Naive thymus-derived CD4-positive, alpha-beta T cell (primary cell): ENCODE measurements at places on chromosomes 3 and 15. TPM values are rescaled to one million over a fixed set of nuclear protein-coding genes. Genes with fewer than 3 reads are reported as not detected.

Gene CCDC39
- total RNA-seq, result not detected

GRCh38 chr3:64708456-64708855, 20.7 kb upstream of the ADAMTS9 start:
- no peaks in the 10 kb centered on the region for H3K36me3 ChIP-seq
- no peaks in the 10 kb centered on the region for H3K4me1 ChIP-seq
- no peaks in the 10 kb centered on the region for H3K27me3 ChIP-seq
- no peak for DNase-seq
- H3K27ac ChIP-seq, result no peak overlapping the region

DNA sequence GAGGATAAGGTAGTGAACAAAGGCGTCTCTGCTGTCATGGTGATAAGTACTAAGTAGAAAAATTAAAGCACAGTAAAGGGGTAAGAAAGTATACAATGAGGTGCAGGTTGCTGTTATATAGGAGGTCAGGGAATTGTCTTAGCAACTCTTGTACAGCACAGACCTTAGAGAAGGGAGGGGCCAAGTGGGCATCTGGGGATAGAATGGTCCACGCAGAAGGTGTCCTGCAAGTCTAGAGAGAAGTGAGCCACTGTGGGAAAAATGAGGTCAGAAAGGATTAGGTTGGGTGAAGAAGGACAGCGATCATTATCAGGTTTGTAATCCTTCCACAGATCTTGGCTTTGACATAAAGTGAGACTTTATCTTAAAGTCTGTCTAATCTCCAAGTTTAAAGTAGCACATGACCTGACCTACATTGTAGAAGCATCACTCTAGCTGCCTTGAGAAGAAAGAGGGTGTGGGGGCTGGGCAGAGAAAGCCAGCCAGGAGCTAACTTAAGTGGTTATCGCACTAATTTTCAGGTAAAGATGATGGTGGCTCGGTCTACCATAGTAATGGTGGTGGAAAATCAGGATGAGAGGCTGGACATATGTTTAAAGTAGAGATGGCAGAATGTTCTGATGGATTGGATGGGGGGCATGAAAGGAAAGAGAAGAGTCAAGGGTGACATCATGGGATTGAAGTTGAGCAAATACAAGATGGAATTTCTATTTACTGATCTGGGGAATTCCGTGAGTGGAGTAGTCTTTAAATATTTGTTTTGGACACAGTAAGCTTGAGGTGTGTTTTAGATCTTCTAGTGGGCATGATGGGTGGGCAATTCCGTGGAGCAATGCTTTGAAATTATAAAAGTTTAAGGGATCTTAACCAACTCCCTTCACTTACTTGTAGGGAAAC, 919.2 kb downstream of the ROBO1 start:
- no peak overlapping the region for H3K27ac ChIP-seq
- no peaks in the 10 kb centered on the region for H3K27me3 ChIP-seq
- H3K36me3 ChIP-seq, result no peaks in the 10 kb centered on the region
- DNase-seq, result no peak

DNA sequence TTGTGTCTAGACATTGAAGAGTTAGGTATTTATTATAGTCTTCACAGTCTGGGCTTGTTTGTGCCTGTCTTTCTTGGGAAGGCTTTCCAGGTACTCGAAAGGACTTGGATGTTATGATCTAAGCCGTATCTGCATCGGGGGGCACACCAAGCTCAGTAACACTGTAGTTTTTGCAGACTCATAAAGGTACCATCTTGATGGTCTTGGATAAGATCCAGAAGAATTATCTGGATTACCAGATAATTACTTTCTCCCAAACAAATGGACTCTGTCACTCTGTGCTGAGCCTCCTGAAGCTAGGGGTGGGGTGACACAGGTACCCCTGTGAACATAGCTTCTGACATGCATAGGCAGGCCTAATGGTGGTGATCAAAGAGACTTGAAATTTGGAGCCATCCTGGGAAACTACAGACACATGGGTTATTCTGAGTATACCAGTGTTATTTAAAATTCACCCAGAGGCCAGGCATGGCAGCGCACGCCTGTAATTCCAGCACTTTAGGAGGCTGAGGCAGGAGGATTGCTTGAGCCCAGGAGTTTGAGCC, 238.6 kb upstream of the TPM1 start:
- no peak for DNase-seq
- H3K4me3 ChIP-seq, result no peak overlapping the region
- no peaks in the 10 kb centered on the region for H3K36me3 ChIP-seq
- H3K4me1 ChIP-seq, result no peaks in the 10 kb centered on the region
- no peak overlapping the region for H3K27ac ChIP-seq
- H3K27me3 ChIP-seq, result peaks cover 3% of the 10 kb centered on the region

DNA sequence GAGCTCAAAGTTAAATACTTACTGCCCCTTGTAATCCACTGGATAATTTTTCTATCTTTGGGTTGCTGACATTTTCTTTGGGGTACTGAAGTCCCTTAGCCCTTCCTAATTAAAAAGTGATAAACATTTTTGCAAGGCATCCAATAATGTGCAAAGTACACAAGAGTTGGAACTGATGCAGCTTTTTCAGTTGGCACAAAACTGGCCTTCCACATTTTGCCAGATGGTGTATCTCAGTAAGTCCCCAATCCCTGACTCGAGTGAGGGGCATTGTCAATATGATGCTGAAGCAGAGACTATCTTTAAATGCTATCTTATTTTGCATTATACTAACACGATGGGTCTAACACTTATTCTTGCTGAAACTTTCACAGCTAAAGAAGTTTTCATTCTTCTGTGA, 27.8 kb downstream of the FHIT start:
- H3K4me3 ChIP-seq, result no peak overlapping the region
- no peak for DNase-seq
- H3K36me3 ChIP-seq, result no peaks in the 10 kb centered on the region

Gene STRA6
- not detected for total RNA-seq

GRCh38 chr15:60804986-60805949, 326.3 kb upstream of the ICE2 start:
- no peak overlapping the region for H3K4me3 ChIP-seq
- no peaks in the 10 kb centered on the region for H3K36me3 ChIP-seq
- H3K27ac ChIP-seq, result no peak overlapping the region
- H3K4me1 ChIP-seq, result peaks cover 34% of the 10 kb centered on the region

GRCh38 chr3:166444336-166444735, 607.1 kb upstream of the BCHE start:
- H3K27me3 ChIP-seq, result no peaks in the 10 kb centered on the region
- DNase-seq, result no peak
- H3K27ac ChIP-seq, result no peak overlapping the region
- H3K4me3 ChIP-seq, result no peak overlapping the region
- no peaks in the 10 kb centered on the region for H3K36me3 ChIP-seq
- no peaks in the 10 kb centered on the region for H3K4me1 ChIP-seq

DNA sequence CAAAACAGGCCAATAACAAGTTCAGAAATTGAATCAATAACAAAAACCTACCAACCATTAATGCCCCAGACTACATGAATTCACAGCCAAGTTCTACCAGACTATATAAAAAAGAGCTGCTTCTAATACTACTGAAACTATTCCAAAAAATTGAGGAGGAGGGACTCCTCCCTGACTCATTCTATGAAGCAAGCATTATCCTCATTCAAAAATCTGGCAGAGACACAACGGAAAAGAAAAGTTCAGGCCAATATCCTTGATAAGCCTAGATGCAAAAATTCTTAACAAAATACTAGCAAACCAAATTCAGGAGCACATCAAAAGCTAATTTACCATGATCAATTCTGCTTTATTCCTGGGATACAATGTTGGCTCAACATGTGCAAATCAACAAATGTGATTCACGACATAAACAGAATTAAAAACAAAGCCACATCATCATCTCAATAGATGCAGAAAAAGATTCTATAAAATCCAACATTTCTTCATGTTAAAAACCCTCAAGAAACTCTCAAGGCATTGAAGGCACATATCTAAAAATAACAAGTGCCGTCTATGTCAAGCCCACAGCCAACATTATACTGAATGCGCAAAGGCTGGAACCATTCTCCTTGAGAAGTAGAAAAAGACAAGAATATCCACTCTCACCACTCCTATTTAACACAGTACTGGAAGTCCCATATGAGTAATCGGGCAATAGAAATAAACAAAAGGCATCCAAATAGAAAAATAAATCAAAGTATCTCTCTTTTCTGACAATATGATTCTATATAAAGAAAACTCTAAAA, 573.6 kb upstream of the GRM7 start:
- H3K36me3 ChIP-seq, result no peaks in the 10 kb centered on the region
- no peak for DNase-seq
- H3K4me3 ChIP-seq, result no peak overlapping the region
- no peaks in the 10 kb centered on the region for H3K27me3 ChIP-seq
- H3K4me1 ChIP-seq, result no peaks in the 10 kb centered on the region
- no peak overlapping the region for H3K27ac ChIP-seq

GRCh38 chr15:94749811-94750617, 518.7 kb downstream of the MCTP2 start:
- no peak overlapping the region for H3K4me3 ChIP-seq
- DNase-seq, result no peak
- H3K36me3 ChIP-seq, result no peaks in the 10 kb centered on the region

- H3K4me1 ChIP-seq, result no peaks in the 10 kb centered on the region
- DNase-seq, result no peak
- H3K27me3 ChIP-seq, result no peaks in the 10 kb centered on the region
- no peak overlapping the region for H3K4me3 ChIP-seq
These were observed 37.4 kb downstream of the ACAA1 start for GRCh38 chr3:38099518-38099917.

Gene KPNA4
- 38.3 and 45.3 TPM in 2 replicates for total RNA-seq

- no peaks in the 10 kb centered on the region for H3K4me1 ChIP-seq
- no peak overlapping the region for H3K4me3 ChIP-seq
- DNase-seq, result no peak
- no peak overlapping the region for H3K27ac ChIP-seq
- no peaks in the 10 kb centered on the region for H3K27me3 ChIP-seq
These were observed 944.7 kb downstream of the MCTP2 start for GRCh38 chr15:95175914-95176658.

GRCh38 chr15:67736810-67737209, 88.5 kb upstream of the SKOR1 start:
- no peak for DNase-seq
- H3K4me3 ChIP-seq, result no peak overlapping the region
- H3K27ac ChIP-seq, result no peak overlapping the region
- H3K4me1 ChIP-seq, result peaks cover 15% of the 10 kb centered on the region

DNA sequence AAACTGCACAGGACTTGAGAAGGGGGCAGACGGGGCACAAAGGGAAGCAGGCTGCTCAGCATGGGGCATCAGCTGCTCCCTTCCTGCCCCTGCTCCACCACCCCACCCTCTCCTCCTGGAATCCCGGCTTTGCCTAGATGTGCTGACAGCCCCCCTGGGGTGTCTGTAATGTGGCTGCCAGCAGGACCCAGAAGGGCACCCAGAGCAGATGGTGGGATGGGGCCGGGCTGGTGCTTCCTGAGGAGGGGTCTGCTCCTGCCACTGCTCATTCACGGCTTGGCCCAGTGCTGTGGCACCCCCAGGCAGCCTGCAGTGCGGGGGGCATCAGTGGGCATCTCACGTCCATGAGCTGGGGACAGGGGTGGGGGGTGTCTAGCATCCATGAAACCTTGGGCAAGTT, 10.2 kb downstream of the H1-8 start:
- no peak overlapping the region for H3K4me3 ChIP-seq
- no peak for DNase-seq
- no peaks in the 10 kb centered on the region for H3K36me3 ChIP-seq
- H3K4me1 ChIP-seq, result peaks cover 11% of the 10 kb centered on the region
- no peak overlapping the region for H3K27ac ChIP-seq

DNA sequence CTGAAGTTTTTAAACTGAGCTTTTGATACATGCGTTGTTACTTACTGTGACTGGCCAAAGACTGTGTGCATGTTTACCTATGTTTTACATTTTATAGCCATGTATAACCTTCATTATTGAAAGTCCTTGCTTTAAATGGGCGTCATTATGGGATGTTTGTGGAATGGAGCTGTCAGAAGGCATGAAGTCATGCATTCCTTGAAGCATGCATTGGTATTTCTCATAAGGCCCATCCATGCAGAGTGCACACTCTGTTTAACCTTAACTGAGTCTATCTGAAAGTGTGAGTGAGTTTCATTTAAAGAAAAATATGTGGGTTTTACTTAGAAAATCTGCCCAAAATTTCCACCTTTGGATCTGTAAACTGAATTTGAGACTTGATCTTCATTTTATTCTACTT, 51.1 kb downstream of the PSMD6 start:
- peak overlapping the region; percentile 80 for H3K27ac ChIP-seq
- no peak for DNase-seq
- H3K27me3 ChIP-seq, result no peaks in the 10 kb centered on the region
- H3K4me1 ChIP-seq, result peaks cover 72% of the 10 kb centered on the region
- peaks cover 15% of the 10 kb centered on the region for H3K36me3 ChIP-seq

DNA sequence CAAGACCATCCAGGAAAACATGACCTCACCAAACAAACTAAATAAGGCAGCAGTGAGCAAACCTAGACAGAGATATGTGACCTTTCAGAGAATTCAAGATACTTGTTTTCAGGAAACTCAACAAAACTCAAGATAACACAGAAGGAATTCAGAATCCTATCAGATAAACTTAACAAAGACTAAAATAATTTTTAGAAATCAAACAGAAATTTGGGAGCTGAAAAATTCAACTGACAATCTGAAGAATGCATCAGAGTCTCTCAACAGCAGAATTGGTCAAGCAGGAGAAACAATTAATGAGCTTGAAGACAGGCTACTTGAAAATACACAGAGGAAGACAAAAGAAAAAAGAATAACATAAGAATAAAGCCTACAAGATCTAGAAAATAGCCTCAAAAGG, 55.6 kb downstream of the MYO9A start:
- no peaks in the 10 kb centered on the region for H3K4me1 ChIP-seq
- H3K27me3 ChIP-seq, result no peaks in the 10 kb centered on the region
- H3K27ac ChIP-seq, result no peak overlapping the region

DNA sequence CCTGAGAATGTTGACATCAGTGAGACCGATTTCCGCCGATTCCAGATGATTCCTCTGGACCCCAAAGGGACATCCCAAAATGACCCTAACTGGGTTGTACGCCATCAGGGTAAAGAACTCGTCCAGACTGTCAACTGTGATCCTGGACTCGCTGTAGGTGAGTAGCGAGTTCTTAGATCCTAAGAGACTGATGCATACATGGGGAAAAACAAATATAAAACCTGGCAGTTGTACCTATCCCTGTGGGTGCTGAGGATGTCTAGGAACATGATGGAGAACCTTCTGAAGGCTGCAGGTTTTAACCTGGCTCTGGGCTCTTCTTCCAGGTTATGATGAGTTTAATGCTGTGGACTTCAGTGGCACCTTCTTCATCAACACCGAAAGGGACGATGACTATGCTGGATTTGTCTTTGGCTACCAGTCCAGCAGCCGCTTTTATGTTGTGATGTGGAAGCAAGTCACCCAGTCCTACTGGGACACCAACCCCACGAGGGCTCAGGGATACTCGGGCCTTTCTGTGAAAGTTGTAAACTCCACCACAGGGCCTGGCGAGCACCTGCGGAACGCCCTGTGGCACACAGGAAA, 12.3 kb downstream of the THBS1 start:
- no peak for DNase-seq
- H3K27ac ChIP-seq, result no peak overlapping the region
- no peaks in the 10 kb centered on the region for H3K27me3 ChIP-seq
- H3K4me3 ChIP-seq, result no peak overlapping the region
- H3K36me3 ChIP-seq, result no peaks in the 10 kb centered on the region
